ENCODE measurements at places on chromosomes 2 and 18.

DNA sequence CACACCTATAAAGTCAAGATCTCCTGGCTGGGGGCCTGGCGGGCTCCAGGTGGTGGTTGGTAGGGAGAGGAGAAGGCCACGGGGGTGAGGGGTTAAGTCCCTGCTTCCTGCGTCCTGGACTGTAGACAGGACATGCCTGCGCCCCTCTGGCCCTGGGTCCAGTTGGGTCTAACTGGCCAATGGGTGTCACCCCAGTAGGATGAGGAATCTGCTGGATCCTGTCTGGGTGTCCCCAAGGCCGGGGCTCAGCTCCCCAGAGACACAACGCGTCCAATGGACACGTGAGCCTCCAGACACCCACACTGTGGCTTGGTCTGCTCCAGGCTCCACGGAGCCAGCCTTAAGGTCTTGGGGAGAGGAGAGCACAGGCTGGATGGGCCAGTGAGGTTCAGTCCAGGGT, 19.6 kb downstream of the AQP12A start:
- no peak for DNase-seq

DNA sequence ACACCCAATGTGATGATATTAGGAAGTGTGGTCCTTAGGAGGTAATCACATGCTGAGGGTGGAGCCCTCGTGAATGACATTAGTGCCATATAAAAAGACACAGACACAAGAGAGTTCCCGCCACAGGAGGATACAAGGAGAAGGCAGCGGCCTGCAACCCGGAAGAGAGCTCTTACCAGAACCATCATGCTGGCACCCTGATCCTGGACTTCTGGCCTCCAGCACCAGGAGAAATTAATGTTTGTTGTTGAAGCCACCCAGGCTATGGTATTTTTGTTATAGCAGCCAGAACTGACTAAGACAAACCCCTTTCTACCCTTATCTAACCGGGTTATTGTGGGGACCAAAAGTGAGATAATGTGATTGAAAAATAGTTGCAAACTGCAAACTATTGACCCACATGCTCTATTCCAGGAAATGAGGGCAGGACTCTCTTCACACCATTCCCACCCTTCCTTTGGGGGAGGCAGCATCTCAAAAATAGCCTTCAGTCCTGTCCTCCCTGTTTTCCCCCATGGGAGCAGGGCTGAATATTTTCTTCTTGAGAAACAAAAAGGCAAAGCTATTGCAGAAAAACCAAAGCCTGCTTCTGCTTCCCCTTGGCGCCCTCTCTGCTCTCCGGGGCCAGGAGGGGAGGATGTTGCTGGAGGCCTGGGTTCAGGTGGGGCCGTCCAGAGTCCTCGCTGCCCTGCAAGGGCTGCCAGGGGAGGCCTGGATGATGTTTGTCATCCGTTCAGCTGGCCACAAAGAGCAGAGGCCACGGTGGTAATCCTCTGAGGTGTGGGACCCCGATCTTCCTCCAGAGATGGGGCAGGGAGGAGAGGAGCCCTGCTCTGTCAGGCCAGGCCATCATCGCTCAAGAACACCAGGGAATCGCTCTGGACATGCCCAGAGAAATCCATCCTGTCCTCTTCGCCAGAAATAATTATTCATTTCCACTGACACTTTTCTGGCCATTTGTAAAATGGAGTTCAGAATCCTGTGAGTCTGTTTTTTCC, 73.8 kb upstream of the HAAO start:
- DNase-seq: no peak

DNA sequence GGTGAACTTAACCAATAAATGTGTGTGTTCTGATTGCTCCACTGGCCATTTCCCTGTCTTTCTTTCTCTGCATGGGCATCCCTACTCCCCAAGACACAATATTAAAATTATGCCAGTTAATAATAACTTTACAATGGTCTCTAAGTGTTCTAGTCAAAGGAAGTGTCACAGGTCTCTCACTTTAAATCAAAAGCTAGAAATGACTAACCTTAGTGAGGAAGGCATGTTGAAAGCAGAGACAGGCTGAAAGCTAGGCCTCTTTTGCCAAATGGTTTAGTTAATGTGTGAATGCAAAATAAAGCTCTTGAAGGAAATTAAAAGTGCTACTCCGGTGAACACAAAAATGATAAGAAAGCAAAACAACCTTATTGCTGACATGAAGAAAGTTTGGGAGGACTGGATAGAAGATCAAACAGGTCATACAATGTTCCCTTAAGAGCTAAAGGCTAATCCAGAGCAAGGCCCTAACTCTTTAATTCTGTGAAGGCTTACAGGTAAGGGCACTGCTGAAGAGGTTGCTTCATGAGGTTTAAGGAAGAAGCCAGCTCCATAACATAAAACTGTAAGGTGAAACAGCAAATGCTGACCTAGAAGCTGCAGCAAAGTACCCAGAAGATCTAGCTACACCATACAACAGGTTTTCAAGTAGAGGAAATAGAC, 44.0 kb upstream of the ARHGAP15 start:
- DNase-seq: no peak

DNA sequence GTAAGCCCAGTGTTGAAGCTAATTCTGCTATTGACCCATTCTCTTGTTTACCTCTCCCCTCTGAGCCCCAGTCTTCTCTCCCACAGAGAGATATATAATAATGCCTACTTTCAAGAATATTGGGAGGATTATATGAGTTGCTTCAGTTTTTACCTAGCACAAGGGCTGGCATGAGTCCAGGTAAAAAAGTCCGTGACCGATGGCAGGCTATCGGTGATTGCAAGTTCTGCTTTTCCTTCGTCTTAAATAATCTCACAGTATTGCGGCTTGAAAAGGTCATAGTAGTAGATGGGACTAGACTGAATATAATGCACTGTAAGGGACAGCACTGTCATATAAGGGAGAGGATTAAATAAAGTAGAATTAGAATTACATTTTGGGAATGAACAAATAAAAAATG, 77.6 kb downstream of the KIF5C start:
- DNase-seq: no peak

- DNase-seq: peak; percentile 61
Observed at GRCh38 chr2:158745067-158745865, 49.9 kb upstream of the DAPL1 start.

- DNase-seq: no peak
Observed at GRCh38 chr2:25104736-25105135, 62.9 kb downstream of the EFR3B start.

DNA sequence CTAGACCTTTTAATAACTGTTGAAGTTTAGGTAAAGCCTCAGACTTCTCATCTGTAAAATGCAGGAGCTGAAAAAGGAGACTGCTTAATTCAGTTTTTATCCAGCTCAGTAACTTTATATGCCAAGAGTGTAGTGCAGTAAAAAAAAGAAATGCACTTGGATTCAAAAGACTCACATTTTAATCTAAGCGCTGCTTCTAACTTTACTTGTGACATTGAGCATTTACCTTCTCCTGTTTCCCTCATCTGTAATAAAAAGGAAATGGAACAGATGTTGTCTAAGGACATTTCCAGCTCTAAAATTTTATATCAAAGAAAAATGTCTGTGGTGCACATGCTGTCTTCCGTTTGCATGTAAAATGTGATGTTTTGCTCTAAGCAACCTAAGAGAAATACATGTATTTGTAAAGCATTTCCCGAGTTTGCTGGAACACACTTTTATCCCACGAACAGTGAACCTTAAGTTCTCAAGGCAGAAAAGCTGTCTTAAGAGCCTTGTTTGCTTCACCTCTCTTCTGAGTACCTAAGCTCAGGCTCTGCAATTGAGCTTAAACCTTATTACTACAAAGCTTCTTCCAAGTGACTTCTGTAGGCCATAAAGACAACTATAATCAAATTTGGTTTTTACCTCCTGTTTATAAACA, 24.2 kb upstream of the TANK start:
- DNase-seq: no peak

DNA sequence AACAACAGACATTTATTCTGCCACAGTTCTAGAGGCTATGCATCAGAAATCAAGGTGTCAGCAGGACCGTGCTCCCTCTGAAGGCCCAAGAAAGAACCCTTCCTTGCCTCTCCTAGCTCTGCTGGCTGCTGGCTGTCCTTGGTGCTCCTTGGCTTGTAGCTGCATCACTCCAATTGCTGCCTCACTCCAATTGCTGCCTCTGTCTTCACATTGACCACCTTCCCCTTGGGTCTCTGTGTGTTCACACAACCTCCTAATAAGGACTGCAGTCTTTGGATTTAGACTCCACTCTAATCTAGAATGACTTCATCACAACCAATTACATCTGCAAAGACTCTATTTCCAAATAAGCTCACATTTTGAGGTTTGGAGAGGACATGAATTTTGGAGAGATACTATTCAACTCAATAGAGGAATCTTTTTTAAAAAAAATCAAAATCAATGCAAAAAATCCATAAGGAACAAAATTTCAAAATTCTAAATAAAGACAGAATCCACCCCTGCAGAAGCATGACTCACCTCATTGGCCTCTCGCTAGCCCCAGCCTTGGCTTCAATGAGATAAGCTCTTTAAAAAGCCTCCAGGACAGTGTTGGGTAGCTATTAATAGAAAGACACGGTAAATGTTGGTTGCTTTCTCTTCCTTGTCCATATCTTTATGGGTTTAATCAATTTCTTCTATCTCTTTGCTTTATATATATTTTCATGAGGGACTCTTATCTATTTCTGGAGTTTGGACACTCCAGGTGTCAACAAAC, 267.6 kb upstream of the MGAT5 start:
- DNase-seq: peak; percentile 51

GRCh38 chr2:430291-431040, 142.6 kb upstream of the ALKAL2 start:
- DNase-seq: no peak

DNA sequence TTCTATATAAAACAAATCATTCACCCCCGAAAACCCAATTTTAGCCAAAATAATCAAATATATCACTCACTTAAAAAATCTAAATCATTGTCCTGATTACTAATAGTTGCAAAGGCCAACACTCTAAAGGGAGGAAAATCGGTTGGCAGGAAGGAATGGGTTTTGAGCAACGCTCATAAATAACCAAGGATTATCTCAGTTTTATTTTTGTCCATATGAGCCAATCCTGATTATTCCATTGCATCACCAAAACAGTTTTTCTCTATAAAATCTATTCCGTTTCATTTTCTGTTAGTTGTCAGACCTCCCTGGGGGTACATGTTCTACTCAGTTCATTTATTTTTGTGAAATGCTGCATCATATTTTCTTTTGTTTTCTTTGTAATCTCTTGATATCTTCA, 174.1 kb downstream of the LRATD1 start:
- DNase-seq: no peak

DNA sequence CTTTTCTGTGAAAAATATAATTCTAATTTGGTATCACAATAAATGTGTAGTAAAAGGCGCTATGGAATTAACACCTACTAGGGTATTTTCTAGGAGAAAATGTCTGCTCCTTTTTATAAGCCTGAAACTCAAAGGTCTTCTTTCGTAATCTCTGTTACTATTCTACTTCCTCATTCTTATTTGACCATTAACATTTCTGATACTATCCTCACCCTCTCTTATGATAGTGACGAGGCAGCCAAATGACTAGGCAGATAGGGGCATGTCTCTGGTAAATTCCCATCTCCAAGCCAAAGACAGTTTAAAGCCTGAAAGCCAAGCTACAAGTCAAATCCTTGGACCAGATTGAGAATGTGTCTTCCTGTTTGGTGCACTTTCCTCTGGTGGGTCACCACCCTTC, 251.7 kb downstream of the LRRTM4 start:
- no peak for DNase-seq

- no peak for DNase-seq
Observed at GRCh38 chr18:58458304-58458703, 170.6 kb downstream of the ALPK2 start.

DNA sequence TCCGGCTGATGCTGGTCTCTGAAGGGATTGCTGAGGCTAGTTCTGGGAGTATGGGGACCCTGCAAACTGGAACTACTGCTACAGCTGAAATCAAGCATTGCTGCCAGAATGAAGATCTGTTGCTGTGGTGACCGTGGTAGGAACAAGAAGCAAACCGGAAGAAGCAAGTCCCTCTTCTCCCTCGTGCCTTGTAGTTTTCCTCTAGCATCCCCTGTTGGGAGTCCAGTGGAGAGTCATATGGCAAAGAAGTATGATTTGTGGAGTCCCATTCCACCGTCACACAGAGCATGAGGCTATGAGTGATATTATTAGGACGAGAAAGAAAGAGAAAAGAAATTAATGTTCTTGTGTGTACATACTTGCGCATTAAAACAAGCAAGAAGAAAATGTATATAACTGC, 138.8 kb upstream of the SP5 start:
- DNase-seq: peak; percentile 17

DNA sequence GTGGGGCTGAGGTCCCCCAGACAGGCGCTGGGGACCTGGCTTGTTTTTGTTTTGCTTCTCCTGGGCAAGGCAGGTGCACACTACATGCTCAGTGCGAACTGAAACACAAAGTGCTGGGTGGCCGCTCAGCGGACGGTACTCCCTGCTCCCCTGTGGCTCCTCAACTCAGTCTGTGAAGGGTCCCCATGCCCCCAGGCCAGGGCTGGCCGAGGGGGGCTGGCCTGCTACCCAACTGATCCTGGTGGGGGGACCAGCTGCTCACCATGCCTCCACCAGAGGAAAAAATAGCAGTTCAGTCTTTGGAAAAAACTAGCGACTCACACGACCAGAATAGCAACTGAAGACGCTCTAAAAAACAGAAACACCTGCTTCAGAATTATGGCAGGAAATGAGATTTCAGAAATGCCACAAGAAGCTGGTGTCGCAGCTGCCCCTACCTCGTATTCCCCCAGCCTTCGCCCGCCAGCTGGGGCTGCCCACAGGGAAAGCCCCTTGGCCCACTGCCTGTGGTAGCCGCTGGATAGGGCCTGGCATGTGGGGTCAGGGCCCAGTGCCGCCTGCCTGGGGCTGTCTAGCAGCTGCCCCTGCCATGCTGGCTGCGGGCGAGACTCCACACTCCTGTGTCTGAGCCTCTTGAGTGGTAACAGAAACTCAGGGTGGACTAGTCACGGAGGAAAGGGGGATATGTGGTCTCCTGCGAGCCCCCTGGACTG, 43.7 kb downstream of the MEX3C start:
- DNase-seq: no peak

GRCh38 chr18:58195278-58195765, 151.3 kb downstream of the NEDD4L start:
- DNase-seq: no peak

DNA sequence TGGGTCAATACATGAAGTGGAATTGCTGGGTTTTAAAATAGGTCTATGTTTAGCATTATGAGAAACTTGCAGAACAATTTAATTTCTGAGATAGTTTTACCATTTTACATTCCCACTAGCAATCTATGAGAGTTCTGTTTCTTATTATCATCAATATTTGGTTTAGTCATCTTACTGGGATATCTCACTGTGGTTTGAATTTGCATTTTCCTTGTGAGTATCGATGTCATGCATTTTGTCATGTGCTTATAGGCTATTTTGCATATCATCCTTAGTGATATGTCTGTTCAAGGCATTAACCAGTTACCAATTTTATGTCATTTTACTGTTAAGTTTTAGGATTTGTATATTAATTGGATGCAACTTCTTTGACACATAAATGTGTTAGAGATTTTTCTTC, 204.4 kb downstream of the MCFD2 start:
- peak; percentile 44 for DNase-seq

DNA sequence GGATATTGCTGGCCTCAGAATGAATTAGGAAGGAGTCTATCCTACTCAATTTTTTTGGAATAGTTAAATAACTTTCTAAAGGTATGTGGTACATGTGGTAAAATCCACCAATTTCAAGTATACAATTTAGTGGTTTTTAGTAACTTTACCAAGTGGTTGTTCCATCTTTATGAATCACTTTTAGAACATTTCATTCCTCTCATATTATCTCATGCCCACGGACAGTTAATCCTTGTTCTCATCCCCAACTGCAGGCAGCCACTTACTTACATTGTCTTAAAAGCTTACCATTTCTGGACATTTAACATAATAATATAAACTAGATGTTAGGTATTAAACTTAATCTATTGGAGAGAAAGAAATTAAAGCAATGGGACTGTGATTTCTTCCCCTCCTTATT, 146.3 kb upstream of the ZC3H15 start:
- DNase-seq: peak; percentile 22

- no peak for DNase-seq
Observed at GRCh38 chr2:98715812-98716451, 15.0 kb downstream of the MGAT4A start.

All from fibroblast of skin of right biceps (primary cell).